Hepatocyte (in vitro differentiated cells): ENCODE measurements at places on chromosomes 16 and 17.
A peak's percentile ranks its signal among the peaks of the same experiment; 100 is the strongest.

DNA sequence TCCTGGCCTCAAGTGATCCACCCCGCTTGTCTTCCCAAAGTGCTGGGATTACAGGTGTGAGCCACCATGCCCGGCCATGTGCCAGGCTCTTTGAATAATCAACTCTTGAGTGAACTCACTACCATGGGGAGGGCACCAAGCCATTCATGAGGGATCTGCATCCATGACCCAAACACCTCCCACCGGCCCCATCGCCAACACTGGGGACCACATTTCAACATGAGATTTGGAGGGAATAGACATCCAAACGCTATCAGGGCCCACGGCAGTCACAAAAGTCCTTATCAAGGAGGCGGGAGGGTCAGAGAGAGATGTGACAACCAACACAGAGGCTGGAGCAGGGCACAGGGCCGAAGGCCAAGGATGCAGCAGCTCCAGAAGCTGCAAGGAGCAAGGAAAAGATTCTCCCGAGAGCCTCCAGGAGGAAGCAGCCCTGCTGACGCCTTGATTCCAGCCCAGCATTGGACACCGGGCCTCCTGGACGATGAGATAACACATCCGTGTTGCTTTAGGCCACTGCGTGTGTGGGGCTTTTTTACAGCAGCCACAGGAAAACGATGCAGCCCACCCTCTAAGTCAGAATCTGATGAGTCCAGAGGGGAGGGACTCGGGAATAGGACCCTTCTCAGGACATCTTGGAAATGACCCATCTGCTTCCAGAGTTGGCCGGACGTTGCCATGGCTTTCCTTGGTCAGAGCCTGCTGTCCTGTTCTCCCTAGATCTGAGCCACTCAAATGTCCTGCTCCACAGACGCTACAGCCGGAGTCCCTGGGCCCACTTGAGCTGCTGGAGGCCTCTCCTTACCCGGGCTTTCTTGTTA lies 47.3 kb upstream of the CMIP start:
- DNase-seq: no peak

DNA sequence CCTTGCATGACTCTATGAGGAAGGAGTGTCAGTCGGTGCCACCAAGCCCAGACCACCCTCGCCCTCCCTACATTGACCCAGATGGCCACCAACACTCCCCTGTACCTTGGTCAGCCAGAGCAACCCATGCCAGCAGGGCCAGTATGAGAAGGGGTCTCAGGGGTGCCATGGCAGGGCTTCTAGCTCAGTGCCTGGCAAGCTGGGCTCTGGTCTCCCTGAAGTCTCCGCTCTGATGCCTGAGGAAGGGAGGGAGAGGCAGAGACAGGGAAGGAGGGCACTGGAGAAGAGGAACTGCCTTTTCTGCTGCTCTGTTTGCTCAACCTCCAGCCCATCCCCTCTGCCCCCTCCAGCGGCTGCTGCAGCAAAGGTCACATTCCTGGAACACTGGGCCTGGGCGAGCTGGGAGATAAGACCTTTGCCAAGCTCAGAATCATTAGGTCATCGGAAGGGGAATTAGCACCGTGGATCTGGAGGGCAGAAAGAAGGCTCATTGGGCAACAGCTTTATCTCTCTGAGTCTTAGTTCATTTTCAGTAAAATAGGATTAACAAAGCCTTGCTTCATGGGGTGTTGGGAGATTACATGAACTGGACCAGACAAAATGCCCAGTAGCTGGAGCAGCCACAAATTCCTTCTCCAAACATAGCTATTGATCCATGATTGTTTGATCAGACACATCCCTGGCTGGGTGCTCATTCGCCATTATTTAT lies at the start of gene VTN:
Gene VTN (minus strand): TSS at position 273 of the 709 bp plus-strand sequence. CDS start 104 bp downstream, at position 169.
- DNase-seq: peak; percentile 89

GRCh38 chr17:34364751-34365150 lies 1.7 kb upstream of the CCL1 start:
- no peak for DNase-seq

DNA sequence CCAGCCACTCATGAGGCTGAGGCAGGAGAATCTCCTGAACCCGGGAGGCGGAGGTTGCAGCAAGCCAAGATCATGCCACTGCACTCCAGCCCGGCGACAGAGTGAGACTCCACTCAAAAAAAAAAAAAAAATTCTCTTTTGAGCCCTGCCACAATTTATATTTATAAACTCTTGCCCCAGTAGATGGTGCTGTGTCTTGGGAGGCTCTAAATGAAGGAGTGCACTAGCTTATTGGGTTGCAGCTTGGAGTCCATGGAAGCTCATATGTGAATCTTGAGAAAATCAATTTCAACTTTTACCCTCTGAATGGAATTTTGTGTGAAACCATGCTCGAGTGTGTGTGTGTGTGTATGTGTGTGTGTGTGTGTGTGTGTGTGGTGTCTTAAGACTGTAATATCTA lies 420.1 kb downstream of the HS3ST4 start:
- DNase-seq: no peak

DNA sequence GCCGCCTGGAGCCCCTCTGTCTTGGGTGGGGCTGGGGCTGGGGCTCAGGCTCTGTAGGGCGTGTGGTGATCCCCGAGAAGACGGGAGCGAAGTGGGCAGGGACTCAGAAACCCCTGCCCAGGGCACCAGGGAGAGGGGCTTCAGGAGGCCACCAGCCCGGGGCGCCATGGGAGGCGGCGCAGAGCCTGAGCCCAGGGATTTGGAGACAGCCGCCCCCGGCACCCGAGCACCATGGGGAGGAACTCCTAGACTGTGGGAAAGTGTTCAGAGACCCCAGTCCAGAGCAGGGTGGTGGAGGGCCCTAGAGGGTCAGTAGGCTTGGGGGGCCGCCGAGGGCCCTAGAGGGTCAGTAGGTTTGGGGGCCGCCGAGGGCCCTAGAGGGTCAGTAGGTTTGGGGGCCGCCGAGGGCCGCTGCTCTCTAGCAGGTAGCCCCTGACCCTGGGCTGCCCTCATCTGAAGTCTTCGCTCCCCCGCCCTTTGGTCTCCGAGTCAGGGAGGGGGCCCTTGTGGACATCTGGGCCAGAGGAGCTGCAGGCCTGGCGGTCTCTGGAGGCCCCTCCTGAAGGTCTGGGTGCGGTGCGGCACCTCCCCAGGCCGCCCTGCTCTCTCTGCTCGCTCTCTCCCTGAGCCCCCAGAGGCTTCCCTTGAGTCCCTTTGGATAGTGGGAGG lies 734 bp downstream of the ARHGDIG start:
- DNase-seq: no peak

DNA sequence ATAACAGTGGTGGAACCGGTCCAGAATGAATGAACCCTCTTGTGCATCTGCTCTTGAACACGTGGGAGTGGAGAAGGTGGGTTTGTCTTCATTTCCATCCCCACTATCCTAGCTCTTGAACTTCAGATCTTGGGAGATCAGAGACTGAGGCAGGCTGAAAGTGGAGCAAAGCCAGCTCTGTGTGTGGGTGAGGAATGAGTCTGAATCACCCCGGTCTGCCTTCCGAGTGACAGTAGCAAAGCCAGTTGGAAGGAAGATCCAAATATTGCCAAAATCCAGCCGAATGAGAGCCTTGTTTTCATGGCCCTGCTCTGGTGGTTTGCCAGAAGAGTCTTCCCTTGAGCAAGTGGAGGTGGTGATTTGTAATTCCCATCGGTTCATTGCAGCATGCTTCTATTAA lies 29.0 kb upstream of the ASIC2 start:
- no peak for DNase-seq

GRCh38 chr16:85948138-85948509 lies 49.2 kb downstream of the IRF8 start:
- DNase-seq: no peak

DNA sequence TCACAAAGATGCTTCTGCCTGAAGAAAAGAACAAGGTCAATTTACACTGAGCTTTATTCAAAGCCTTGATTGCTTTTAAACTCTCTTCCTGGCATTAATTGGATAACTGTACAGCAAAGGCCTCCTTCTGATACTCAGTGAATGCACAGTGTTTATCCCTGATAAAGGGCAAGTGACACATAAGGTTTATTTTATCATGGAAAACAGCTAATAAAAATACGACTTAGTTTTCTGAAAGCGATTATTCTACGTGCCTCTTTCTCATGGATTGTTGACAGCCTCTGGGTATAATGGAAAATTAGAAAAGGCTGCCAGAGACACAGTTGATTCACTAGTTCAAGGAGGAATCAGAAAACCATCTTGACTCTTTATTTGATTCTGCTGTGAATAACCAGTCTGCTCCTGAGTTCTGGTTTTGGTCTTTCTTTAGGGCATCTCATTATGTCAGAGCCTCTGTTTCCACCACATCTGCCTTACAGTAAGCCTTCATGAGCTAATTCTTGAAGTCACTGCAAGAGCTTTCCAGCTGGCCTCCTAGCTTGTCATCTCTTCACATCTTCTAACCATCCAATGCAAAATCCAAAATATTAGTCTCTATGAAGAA lies 212.9 kb downstream of the CNTNAP4 start:
- no peak for DNase-seq

DNA sequence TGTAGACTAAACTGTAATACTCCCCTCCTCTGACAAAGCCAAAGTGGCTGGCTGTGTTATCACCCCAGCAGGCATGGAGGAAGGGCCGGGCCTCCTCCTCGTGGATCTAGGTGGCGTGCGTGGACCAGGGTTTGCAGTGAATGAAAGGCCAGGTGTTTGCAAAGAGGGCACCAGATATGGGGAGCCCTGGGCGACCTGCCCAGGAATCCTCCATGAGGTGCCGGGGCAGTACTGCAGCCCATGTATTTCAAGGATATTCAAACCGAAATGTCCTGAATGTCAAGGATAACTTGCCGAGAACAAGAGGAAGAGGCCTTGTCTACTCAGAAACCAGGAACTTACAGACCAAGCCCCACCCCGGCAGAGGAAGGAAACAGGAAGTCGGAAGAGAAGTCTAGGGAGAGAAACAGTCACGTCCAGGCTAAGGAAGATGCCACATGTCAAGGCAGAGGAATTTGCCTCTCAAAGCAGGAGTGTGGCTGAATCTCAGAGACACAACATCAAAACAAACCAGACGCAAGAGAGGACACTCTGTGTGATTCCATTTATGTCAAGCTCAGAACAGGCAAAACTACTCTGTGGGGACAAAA lies 13.7 kb upstream of the OSGIN1 start:
- DNase-seq: no peak

GRCh38 chr17:1573932-1574696 lies 11.5 kb upstream of the PITPNA start:
- DNase-seq: peak; percentile 94

GRCh38 chr16:86533076-86533475 lies 22.0 kb downstream of the MTHFSD start:
- no peak for DNase-seq

DNA sequence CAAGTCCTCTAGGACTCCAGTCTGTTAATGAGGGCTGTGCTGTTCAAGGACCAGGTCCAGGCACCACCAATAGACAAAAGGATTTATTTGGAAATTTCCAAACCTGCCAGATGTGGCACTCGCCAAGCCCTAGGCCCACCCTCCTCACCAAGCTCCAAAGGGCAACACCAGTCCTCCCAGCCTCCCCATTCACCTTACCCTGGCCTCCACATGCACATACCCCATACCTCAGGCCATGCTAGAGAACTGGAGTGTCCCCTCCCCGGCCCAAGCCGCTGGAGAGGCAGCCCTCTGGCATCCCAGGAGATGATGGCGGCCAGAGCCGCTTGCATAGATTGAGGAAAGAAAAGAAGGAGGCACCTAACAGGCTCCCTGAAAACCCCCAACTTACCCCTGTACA lies 4.6 kb upstream of the FTSJ3 start:
- no peak for DNase-seq

DNA sequence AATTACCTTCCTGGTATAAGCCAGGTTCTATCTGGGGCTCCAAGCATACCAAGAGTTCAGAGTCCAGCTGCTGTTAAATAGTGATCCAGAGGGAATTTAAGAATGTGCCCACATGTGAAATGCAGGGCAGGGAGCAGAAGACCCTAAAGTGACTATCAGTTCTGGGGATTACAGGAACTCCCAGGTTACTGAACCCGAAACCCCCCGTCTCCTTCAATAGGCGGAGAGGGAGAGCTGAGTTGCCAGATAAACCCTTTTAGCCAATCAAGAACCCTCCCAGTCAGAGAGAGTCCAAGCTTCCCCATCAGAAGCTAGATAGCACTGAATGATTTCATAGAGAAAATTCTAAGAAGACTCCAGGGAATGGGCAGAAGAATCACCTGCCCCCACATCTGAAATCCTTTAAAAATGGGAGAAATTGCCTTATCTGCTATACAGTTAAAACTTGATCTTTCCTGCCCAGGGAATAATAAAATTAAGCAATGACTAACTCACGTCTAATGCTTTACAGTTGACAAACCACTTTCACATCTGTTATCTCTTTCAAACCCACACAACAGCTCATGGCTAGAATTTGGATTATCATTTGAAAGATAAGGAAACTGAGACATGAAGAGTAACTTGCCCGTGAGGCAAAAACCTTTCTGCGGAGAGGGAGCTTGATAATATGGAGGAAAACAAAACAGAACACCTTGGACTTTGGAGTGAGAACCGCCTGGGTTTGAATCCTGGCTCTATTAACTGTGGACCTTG lies 10.2 kb downstream of the NOG start:
- no peak for DNase-seq

DNA sequence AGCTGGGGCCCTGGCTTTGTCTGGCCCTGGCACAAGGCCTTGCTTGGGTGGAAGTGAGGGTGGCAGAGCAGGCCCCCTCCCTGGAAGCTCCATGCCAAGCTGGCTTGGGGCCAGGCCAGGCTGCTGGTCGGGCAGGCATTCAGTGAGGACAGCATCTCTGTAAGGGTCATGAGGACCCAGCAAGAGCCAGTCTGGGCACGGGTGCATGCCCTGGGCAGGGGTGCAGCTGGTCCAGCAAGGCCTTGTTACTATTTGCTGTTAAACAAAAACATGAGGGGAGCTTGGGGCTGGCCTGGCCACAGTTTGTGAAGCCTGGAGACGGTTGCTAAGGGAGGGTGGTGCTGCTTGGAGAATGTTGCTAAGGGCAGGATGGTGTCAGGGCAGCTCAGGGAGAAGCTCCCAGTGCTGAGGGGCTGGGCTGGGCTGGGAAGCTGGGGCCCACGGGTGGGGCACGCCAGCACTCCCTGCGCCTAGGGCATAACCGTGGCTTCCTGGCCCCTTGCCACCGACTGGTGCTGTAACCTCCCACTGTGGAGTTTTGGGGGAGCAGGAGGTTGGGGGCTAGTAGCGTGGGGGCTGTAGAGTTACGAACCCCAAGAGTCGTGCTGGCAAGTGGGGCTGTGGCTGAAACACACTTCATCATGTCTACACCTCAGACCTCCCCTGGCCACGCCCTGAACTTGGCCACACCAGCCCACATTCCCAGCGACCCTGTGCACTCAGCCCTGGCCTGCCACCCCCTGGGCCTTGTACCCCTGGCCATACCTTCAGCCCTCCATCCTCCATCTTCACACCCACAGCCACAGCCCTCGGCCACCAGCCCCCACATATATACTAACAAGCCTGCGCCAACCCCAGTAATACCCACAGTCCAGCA lies 1.6 kb downstream of the TPPP3 start:
- DNase-seq: no peak

GRCh38 chr16:80081846-80082245 lies 458.9 kb upstream of the DYNLRB2 start:
- DNase-seq: peak; percentile 58

- no peak for DNase-seq
Observed at GRCh38 chr16:1193825-1194581, 31.1 kb downstream of the TPSG1 start.

GRCh38 chr17:42708588-42708987 lies 26.3 kb downstream of the CNTNAP1 start:
- DNase-seq: no peak
